ENCODE measurements at places on chromosomes 6 and 20.

- no peak for DNase-seq
Observed at GRCh38 chr6:166023273-166023989, 144.2 kb downstream of the TBXT start.

DNA sequence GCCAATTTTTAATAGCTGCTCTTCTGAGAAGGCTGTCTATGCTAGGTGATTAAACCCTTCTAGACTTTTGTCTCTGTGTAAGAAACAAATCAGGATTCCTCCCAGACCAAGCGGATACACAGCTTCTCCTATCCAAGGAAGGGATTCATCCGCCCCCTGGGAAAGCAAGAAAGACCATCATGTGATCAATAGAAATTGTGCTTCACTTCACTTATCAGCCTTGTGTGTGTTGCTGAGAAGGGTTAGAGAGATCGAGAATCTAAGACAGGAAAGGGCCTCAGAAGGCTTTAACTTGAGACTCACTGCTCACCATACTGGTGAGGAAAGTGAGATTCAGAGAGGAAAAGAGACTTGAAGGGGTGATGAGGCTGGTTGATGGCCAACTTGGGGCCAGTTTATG is 1.5 kb downstream of the ABCC10 start:
- no peak for DNase-seq

DNA sequence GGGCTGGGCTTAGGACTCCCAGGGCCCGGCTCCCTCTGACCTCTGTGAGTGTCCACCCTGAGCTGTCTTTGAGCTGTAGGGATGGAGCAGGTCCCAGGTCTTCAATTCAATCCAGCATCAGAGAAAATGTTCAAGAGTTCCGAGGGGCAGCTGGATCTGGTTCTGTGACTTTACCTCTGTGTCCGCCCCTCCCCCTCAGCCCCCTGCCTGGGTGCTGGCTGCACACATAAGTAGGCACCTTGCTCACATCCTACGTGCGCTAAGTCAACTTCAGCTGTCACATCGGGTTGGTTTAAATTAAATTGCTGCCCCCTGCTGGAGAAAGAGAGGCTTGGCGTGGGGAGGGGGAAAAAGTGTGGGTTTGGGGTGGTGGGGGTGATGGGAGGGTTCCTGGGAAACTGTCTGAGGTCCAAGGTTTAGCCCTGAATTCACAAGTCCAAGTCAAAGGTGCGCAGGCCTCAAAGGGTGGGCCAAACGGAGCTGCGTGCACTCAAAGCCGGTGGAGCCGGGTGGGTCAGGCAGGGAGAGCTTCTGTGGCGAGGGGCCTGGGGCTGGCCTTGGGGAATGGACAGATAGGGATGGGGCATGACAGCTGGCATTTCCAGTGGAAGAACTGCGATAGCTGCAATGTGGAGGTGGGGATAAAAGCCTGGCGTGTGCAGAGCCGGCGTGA is 3.0 kb downstream of the WFDC5 start:
- no peak for DNase-seq

- no peak for DNase-seq
Observed at GRCh38 chr6:138346302-138347195, 31.2 kb upstream of the SMIM28 start.

DNA sequence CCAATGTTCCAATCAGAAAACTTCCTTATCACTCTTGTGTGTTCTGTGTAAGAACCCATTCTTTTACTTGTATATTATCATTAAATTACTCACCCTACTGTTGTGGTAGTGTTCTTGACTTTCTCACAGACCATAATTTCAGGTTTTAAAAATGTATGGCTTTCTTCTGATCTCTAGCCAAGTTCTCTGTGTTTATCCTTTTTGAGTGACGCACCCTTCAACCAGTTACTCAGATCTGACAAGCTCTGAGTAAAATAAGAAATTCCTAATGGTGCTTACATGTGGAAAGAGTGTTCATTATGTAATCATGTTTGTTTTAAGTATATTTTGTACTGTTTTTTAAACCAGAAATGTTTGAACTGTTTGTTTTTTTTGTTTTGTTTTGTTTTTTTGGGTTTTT is 11.0 kb downstream of the TBPL1 start:
- DNase-seq, result no peak

GRCh38 chr6:147071776-147072175 is 132.4 kb upstream of the STXBP5 start:
- DNase-seq, result no peak

GRCh38 chr6:149962461-149963211 is 1.1 kb upstream of the ULBP1 start:
- DNase-seq, result no peak

DNA sequence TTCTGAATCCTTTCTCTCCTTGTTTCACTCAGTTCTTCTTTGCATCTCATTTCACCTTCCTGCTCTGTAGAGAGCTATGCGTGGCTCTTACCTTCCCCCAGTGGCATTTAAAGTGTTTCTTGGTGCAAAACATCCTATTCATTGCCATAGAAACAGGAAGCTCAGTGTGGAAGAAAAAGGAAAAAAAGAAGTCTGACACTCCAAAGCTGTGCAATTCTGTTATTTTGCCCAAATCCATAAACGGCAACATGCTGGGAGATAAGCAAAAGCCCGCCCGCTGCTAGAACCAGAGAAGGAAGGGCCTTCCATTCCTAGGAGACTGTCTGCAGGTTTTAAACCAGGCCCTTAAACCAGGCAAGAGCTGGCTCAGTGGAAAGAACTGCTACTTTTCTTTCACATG is 247.1 kb downstream of the HIVEP2 start:
- DNase-seq, result no peak

- DNase-seq, result no peak
Observed at GRCh38 chr20:59701236-59701635, 96.9 kb downstream of the PHACTR3 start.

- no peak for DNase-seq
Observed at GRCh38 chr6:160798625-160799024, 96.6 kb downstream of the PLG start.

All from NCI-H774 (cell line).